Esophagus muscularis mucosa (tissue), 4 donors: ENCODE measurements at places on chromosomes 4 and X. TPM values are rescaled to one million over a fixed set of nuclear protein-coding genes. Genes with fewer than 3 reads are reported as not detected.

HSFX3 gene
- total RNA-seq, result not detected

NEIL3 gene
- not detected for total RNA-seq

ASB11 gene
- not detected for total RNA-seq

AP1AR gene
- 28.7 TPM for total RNA-seq

LPAR4 gene
- total RNA-seq, result 2.2 TPM

LNX1 gene
- 5.8 TPM for total RNA-seq

GRCh38 chrX:120429776-120430540 lies 39.1 kb downstream of the LAMP2 start:
- DNase-seq, result no peak

- no peak for DNase-seq
Observed at GRCh38 chrX:40202456-40202855, 104.7 kb upstream of the BCOR start.

DNA sequence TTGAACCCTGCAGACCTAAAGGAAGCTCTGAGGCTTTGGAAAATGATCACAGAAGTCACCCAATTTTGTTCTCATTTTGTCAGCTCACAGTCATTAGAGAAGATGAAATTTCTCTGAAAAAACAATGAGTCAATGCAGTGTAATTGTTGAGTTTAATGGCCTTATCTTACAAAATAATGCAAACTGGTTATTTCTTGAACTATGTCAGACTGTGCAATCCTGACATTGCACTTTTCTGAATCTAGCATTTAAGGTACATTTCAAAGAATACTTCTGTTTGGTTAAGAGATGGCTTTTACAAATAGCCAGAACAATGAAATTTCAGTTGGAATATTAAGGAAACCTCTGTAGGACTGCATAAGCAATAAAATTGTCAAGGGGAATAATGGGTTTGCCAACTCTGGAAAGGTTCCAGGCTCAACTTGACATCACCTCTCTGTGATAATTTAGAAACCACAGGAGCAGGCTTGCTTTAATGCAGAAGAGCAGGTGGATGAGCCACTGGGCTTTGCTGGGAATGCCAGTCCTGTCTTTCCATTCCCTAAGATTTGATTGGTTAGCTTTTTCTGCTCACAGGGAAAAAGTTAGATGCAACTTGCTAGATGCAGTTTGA lies 222.8 kb downstream of the FRMPD4 start:
- no peak for DNase-seq

DNA sequence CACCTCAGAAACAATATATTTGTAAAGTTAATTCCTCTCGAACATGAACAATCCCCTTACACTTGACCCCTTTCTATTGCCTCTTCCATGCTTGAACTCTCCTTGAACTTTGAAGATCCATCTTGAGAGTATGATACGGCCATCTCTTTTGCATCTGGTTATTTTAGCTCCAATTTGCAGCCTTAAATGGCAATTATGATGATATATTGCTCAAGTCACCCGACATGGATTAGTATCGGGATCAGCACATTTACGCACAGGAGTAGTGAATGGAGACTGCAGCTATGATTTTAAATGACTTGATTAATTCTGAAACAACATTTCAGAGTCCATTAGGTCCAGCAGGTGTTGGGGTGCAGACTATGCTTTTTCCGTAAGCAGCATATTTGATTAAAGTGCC lies 143.8 kb upstream of the PAQR3 start:
- DNase-seq, result no peak

- DNase-seq, result no peak
Observed at GRCh38 chrX:103183912-103184311, 31.0 kb upstream of the BEX4 start.

- DNase-seq, result no peak
Observed at GRCh38 chrX:31271615-31272471, 200.0 kb upstream of the FTHL17 start.
